ENCODE measurements at places on chromosomes 7 and 10. TPM values are rescaled to one million over a fixed set of nuclear protein-coding genes. Genes with fewer than 3 reads are reported as not detected.

GTF2IRD2 gene
- total RNA-seq = 5.8 TPM

BICC1 gene
- 70.2 TPM for total RNA-seq

PHKG1 gene
- total RNA-seq = 1.1 TPM

ATRNL1 gene
- 4.0 TPM for total RNA-seq

GIMAP1 gene
- total RNA-seq = not detected

GRCh38 chr7:36096460-36097095 is 56.5 kb upstream of the EEPD1 start:
- no peak overlapping the region for H3K27ac ChIP-seq
- H3K4me3 ChIP-seq = no peak overlapping the region
- no peaks in the 10 kb centered on the region for H3K4me1 ChIP-seq
- no peak for DNase-seq
- H3K27me3 ChIP-seq = no peaks in the 10 kb centered on the region
- no peaks in the 10 kb centered on the region for H3K36me3 ChIP-seq

DNA sequence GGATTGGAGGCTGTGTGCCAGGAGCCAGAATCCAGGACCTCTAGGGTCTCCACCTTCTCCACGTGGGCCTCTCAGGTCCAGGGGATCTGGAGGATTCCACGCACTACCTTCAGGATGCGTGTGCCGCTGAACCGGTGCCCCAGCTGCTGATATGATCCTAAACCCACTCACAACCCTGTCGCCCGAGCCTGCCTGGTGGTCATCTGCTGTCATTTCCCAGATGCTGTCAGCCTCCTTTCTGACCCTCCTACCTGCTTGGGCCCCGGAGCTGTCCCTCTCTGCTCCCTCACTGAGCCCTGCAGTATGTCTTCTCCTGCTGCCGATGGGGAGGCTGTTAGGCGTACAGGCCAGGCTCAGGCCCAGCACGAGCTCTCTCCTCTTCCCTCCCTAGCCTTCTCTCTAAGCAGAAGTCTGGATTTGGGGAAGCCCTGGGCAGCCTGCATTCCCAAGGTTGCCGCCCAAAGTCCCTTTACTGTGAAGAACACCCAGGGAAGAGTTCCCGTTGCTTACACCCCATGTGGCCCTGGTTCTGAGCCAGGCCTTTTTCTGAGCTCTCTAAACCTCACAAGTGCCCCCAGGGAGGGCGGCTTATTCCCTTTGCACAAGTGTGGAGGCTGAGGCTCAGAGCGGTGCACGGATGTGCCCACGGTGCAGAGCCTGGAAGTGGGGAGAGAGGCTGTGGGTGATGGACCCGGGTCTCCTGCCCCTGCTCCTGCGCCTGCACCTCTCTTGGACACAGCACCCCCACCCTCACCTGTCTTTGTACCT is 30.8 kb upstream of the ZNF488 start:
- H3K27me3 ChIP-seq = no peaks in the 10 kb centered on the region
- DNase-seq = no peak
- H3K36me3 ChIP-seq = peaks cover 14% of the 10 kb centered on the region
- H3K27ac ChIP-seq = no peak overlapping the region
- H3K4me1 ChIP-seq = peaks cover 25% of the 10 kb centered on the region

- peaks cover 10% of the 10 kb centered on the region for H3K27me3 ChIP-seq
- H3K4me1 ChIP-seq = peaks cover 8% of the 10 kb centered on the region
- no peak overlapping the region for H3K4me3 ChIP-seq
- no peak for DNase-seq
Observed at GRCh38 chr7:4665661-4666060, 16.4 kb upstream of the FOXK1 start.

DNA sequence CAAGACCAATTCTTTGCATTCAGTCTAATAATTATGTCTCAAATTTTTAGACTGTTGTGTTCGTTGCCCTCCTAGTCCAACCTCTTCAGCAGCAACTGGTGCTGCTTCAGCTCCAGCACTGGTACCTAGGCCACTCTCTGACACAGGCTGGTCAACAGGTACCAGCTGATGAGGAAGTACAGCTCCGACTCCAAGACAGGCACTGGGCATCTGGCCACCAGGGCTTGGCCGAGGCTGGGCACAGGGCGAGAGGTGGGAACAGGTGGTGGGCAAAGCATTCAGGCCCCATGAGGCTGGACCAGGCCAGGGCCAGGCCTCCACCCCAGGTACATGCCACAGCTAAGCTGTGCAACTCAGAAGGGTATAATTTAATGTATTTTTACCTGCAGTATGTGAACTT is 151.5 kb upstream of the AGR3 start:
- no peak overlapping the region for H3K4me3 ChIP-seq
- H3K27ac ChIP-seq = peak overlapping the region; percentile 54
- peak; percentile 68 for DNase-seq
- peaks cover 4% of the 10 kb centered on the region for H3K36me3 ChIP-seq

DNA sequence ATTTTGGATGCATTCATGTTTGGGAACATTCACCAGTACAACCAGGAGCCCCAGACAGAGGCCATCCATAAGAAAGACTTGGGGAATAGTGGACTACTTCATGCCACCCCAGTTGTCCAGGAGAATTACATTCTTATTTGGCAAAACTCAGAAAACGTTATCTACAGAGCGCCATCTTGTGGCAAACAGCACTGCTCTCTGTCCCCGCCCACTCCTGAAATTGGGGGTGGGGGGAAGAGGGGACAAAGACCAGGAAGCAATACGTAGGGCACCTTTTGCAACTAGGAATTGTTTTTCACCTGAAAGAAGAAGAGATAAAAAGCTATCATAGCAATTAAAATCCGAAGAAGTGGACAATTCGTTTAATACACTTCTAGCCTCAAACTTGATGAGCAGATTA is 134.6 kb upstream of the MGMT start:
- no peaks in the 10 kb centered on the region for H3K27me3 ChIP-seq
- no peaks in the 10 kb centered on the region for H3K4me1 ChIP-seq
- H3K27ac ChIP-seq = no peak overlapping the region
- no peak overlapping the region for H3K4me3 ChIP-seq

DNA sequence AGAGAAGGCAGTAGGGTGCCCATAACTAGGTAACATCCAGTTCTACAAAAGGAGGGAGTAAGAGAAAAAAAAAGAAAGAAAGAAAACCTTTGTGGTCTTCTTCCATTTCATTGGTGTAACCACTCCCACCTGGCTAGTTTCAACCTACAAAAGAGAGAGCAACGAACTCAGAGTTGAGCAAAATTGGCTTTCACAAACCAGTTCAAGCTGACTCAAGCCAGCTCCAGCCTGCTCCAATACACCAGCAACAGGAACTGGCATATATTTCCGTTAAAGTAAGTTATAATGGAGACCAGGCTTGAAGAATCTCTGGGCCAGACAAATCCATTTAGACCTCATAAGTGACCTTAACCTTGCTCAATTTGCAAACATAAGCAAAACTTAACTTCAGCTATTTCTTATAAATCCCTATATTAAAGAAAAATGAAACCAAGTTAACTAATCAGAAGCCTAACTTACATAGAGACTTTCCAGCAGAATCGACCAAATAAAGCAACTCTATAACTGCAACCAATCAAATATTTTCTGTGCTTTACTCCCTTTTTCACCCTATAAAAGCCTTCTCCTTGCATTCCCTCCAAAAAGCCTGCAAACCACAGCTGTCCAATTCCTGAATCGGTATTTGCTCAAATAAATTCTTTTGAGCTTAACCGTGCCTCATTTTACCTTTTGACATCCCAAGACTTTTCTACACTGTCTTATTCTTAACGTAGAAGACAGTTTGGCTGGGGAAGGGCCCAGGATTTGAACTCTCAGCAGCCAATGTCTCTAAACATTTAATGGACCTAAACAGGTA is 10.1 kb downstream of the ANKRD22 start:
- peak; percentile 28 for DNase-seq
- peak overlapping the region; percentile 51 for H3K4me3 ChIP-seq
- H3K27me3 ChIP-seq = no peaks in the 10 kb centered on the region
- H3K4me1 ChIP-seq = peaks cover 23% of the 10 kb centered on the region
- H3K36me3 ChIP-seq = peaks cover 6% of the 10 kb centered on the region

GRCh38 chr7:140260352-140261104 is 83.7 kb upstream of the KDM7A start:
- no peak overlapping the region for H3K27ac ChIP-seq
- H3K4me1 ChIP-seq = no peaks in the 10 kb centered on the region
- H3K4me3 ChIP-seq = no peak overlapping the region
- DNase-seq = no peak

DNA sequence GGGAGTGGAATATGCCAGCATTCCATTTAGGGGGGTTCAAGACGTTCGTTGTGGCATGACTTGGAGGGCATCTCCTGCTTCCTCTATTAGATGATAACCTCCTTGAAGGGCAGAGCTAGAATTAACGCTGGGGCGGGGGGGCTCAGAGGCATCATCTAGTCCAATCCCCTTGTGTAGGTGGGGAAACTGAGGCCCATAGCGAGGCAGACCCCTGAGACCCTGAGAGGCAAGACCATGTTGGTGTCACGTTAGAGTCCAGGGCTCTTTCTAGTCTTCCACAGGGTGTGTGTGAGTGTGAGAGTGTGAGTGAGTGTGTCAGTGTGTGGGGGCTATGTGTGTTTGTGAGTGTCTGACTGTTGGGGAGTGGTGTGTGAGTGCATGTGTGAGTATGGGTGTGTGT is 29.3 kb upstream of the NUB1 start:
- H3K27ac ChIP-seq = no peak overlapping the region
- peaks cover 10% of the 10 kb centered on the region for H3K27me3 ChIP-seq
- DNase-seq = no peak
- H3K4me1 ChIP-seq = no peaks in the 10 kb centered on the region
- H3K36me3 ChIP-seq = no peaks in the 10 kb centered on the region

DNA sequence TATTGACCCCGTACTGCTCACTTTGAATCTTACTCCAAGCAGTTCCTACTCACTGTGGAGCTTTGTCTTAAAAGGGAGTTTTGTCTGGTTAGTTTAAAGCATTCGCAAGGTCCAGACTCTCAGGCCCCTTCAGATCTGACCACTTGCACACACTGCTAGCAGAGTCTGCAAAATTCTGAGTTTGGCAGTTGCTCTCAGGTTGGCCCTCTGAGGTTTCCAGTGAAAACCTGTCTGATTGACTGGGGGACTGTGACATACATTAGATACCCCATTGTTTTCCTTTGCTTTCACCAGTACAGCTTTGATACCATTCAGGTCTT is 149.2 kb downstream of the XPNPEP1 start:
- H3K27me3 ChIP-seq = peaks cover 9% of the 10 kb centered on the region
- no peaks in the 10 kb centered on the region for H3K36me3 ChIP-seq
- H3K4me3 ChIP-seq = no peak overlapping the region
- DNase-seq = no peak
- H3K27ac ChIP-seq = no peak overlapping the region

DNA sequence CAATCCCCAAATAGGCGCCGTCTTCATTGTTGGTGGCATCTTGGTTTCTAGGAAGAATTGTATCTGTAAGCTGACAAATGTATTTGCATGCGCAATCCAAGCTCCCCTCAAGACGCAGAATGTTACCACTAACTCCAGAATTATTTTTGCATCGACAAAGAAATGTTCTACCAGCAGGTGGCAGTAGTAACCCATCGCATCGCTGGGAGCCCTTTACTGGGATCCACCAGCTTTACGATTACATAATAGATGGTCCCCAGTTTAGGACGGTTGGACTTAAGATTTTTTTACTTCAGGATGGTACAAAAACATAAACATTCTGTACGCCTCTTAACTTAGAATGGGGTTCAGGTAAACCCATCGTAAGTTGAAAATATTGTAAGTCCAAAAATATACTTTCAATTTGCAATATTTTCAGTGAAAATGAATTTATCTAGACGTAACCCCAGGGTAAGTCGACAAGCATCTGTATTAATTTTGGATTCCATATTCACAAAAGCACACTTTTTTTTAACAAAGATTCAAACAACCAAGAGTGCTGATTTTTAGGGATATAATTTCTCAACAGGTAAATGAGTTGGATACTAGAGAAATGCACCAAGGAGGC is 114.0 kb upstream of the COBL start:
- peaks cover 52% of the 10 kb centered on the region for H3K27me3 ChIP-seq
- H3K4me1 ChIP-seq = no peaks in the 10 kb centered on the region
- H3K4me3 ChIP-seq = no peak overlapping the region

DNA sequence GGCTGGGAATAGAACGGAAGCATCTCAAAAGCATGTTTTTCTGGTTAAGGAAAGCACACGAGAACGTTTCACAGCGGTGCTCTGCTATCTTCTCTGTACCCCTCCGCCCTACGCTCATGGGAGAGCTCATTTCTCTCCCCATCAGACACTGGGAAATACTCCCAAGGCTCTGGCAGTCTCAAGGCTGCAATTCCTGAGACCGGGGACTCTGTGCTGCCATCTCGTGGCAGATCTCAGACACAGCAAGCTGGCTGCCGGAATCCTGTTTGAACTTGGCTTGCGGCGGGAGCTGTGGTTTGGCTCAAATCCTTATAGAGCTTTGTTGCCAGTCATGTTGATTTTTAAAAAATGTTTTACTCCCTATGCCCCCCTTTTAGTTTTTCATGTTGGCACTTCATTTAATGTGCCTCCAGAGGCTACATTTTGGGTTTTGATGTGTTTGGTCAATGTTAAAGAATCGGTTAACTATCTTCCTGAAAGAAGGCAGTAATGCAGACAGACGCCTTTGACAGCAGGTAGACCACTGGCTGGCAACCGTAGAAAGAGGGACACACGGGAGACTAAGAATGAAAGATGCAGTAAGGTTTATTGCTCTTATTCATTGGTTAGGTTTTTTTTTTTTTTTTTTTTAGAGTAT is 27.6 kb downstream of the BMPER start:
- H3K27ac ChIP-seq = no peak overlapping the region
- H3K27me3 ChIP-seq = peaks cover 59% of the 10 kb centered on the region
- H3K36me3 ChIP-seq = no peaks in the 10 kb centered on the region
- no peak overlapping the region for H3K4me3 ChIP-seq

DNA sequence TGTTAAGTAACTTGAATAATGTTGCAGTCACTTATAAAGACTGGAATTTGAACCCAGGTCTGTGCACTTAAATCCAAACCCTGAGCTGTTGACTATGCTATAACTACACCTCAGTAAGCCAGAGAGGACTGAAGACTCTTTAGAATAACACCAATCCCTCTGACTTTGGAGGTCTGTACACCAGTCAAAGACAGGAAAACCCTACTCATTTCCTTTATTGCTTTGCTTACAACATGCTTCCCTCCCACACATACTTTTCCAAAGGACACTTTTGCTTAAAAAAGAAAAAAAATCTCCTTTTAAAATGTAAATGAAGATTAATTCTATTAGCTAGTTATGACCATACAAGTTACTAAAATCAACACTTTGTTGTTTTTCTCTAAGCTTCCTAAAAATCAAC is 184.7 kb upstream of the KCTD7 start:
- H3K4me1 ChIP-seq = peaks cover 7% of the 10 kb centered on the region
- no peak for DNase-seq
- no peaks in the 10 kb centered on the region for H3K36me3 ChIP-seq
- no peaks in the 10 kb centered on the region for H3K27me3 ChIP-seq
- H3K4me3 ChIP-seq = no peak overlapping the region
- no peak overlapping the region for H3K27ac ChIP-seq

DNA sequence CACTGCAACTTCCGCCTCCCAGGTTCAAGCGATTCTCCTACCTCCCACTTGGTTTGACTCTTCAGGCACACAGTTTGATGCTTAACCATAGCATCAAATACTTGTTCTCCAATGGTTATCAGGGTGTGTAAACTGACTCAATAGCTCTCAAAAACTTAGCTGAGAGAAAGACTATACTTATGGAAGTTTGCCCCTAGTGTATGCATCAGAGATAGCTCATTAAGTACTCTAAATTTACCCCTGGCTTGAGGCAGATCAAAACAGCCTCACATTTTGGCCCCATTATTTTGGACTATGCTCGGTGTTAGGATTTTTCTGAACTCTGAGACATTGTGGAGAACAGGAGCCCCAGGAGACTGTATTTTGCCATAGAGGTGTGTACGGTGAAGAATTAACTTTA is 40.8 kb upstream of the SLC35B4 start:
- no peaks in the 10 kb centered on the region for H3K27me3 ChIP-seq
- H3K27ac ChIP-seq = no peak overlapping the region
- no peak overlapping the region for H3K4me3 ChIP-seq
- no peak for DNase-seq

- no peak overlapping the region for H3K4me3 ChIP-seq
- H3K4me1 ChIP-seq = no peaks in the 10 kb centered on the region
- peaks cover 21% of the 10 kb centered on the region for H3K27me3 ChIP-seq
- H3K27ac ChIP-seq = no peak overlapping the region
- no peak for DNase-seq
Observed at GRCh38 chr10:86035791-86036543, 330.6 kb downstream of the GRID1 start.
